Tibial nerve (tissue), 4 donors: ENCODE measurements at places on chromosomes 12 and 14.

DNA sequence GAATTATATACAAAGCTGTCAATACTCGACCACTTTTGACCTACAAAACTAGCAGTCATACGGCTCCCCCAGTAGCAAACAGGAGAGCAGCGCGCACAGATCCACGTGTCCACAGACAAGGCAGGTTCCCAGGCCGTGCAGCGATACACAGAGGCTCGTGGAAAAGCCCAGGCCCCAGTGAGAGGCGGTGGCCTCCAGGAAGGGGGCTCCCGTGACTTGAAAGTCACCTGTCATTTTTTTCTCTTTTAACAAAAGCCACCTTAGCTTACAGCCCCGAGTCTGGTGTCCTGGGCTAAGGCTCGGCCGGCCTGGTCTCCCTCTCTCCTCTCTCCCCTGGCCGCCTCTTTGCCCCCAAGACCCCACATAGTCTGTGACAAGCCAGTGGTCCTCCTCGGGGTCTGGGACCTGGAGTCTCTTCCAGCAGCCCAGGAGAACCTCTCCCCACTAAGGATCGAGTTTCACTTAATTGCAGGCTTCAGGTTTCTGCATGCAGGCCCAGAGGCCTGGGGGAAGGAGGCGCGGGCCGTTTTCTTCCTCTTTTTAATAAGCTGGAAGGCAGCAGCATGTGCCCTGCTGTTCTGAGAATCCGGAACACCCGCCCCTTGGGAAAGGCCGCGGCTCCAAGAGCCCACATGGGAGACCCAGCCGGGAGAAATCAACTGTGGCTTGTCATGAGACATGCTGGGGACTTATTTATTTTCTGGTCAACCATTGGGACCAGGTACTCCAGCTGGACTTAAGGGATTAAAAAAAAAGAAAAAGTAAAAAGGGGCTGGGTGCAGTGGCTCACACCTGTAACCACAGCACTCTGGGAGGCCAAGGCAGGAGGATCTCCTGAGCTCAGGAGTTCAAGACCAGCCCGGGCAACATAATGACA, 15.9 kb downstream of the NCOR2 start:
- peak; percentile 63 for DNase-seq
- peaks cover 90% of the 10 kb centered on the region for H3K4me1 ChIP-seq
- H3K27me3 ChIP-seq, result no peaks in the 10 kb centered on the region
- no peaks in the 10 kb centered on the region for H3K36me3 ChIP-seq

DNA sequence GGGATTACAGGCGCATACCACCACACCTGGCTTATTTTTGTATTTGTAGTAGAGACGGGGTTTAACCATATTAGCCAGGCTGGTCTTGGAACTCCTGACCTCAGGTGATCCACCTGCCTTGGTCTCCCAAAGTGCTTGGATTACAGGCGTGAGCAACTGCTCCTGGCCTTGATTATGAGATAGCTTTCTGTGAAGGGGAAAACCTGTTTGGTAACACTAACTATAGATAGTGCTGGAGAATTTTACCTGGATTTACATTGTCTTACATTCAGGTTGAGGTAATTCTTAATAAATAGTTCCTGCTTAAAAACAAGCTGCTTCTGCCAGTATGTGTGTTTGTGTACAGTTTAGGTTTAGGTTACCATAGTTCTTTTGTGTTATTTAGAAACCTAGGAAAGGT, 77.1 kb downstream of the MON2 start:
- DNase-seq, result no peak
- no peaks in the 10 kb centered on the region for H3K36me3 ChIP-seq
- no peaks in the 10 kb centered on the region for H3K4me1 ChIP-seq
- no peaks in the 10 kb centered on the region for H3K27me3 ChIP-seq

DNA sequence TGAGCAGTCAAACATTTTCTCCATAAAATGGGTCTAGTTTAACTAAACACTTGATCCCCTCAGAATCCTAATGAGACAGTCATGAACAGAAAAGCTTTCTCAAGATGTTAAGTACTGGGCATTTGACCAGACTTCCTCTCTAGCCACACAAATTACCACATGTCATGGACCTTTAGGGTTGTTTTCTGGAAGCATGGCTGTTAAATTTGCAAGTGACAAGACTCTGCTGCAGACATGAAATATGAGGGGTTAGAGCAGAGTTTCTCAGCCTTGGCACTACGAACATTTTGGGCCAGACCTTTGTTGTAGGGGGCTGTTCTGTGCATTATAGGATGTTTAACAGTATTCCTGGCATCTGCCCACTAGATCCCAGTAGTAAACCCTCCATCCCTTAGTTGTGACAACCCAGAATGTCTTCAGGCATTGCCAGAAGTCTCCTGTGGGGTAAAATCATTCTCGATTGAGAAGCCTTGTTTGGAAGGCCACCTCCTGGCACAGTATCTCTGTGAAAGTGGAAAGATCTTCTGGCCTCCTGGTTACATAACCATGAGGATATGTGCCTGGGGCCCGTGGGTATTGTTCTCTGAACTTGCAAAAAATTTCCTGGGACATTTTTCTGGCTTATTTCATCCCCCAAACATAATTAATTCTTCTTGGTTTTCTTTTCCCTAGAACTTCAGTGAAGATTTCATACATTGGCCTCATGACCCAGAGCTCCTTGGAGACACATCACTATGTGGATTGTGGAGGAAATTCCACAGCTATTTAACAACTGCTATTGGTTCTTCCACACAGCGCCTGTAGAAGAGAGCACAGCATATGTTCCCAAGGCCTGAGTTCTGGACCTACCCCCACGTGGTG, 4.3 kb downstream of the TMEM106C start:
- peaks cover 2% of the 10 kb centered on the region for H3K27me3 ChIP-seq
- H3K36me3 ChIP-seq, result no peaks in the 10 kb centered on the region
- H3K4me3 ChIP-seq, result no peak overlapping the region
- no peak for DNase-seq
- no peaks in the 10 kb centered on the region for H3K4me1 ChIP-seq

DNA sequence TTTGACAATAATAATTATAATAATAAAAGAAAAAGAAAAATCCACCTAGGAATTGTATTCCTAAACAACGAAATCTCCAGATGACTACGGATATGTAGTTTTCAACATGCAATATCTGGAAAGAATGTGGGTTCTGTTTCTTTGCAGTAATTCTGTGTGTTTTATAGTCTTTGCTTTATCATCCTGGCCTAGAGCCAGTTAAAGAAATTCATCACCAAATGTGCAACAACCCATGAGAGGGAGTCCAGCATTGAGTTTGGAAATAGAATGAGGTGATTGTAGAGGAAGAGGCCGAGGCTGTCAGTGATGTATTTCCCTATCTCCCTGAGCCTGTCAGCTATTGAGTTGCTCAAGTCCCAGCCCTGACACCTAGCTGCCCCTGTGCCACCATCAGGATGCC, 200.5 kb upstream of the DCN start:
- H3K27ac ChIP-seq, result no peak overlapping the region
- H3K4me3 ChIP-seq, result no peak overlapping the region
- H3K27me3 ChIP-seq, result no peaks in the 10 kb centered on the region
- DNase-seq, result no peak

- no peaks in the 10 kb centered on the region for H3K4me1 ChIP-seq
- no peaks in the 10 kb centered on the region for H3K27me3 ChIP-seq
- no peak overlapping the region for H3K27ac ChIP-seq
- no peaks in the 10 kb centered on the region for H3K36me3 ChIP-seq
These were observed 54.8 kb upstream of the PTHLH start for GRCh38 chr12:28027328-28027727.

DNA sequence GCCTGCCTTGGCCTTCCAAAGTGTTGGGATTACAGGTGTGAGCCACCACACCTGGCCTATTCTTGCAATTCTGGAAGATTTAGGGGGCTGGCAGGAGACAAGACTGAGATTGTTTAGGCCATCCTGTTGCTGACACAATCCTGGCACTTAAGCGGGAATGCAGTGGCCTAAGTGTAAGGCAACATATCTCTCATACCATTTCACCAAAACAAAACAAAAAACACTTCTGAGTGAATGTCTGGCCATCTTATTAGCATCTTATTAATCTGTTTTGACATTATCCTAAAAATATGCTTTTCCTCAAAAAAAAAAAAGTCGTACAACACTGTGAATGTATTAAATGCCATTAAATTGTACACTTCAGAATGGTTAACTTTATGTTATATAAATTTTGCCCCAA, 67.6 kb downstream of the DENND5B start:
- no peak overlapping the region for H3K4me3 ChIP-seq
- no peaks in the 10 kb centered on the region for H3K27me3 ChIP-seq
- DNase-seq, result no peak
- peaks cover 32% of the 10 kb centered on the region for H3K4me1 ChIP-seq
- no peaks in the 10 kb centered on the region for H3K36me3 ChIP-seq
- H3K27ac ChIP-seq, result no peak overlapping the region

DNA sequence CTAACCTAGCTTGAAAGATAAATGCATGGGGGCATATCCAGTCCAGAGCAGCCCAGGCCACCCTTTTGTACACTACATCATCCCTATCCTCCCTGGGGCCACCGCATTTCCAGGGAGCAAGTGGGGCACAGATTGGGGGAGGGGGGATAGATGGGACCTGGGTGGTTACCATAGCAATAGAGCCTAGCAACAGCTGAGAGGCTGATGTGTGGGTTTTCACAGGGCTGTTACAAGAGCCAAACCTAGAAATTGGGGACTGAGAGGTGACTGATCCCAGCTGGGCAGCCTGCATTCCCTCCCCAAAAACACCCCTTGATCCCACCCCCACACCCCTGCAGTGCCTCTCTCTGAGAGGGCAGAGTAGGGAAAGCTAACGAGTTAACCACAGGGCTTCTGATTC, 3.7 kb upstream of the ZNF384 start:
- DNase-seq, result no peak
- H3K27ac ChIP-seq, result no peak overlapping the region
- no peaks in the 10 kb centered on the region for H3K27me3 ChIP-seq
- H3K4me3 ChIP-seq, result no peak overlapping the region
